ENCODE measurements at places on chromosomes 5 and 9.
A peak's percentile ranks its signal among the peaks of the same experiment; 100 is the strongest.

GRCh38 chr5:175870820-175871447 is 444 bp upstream of the CPLX2 start:
- DNase-seq: no peak

DNA sequence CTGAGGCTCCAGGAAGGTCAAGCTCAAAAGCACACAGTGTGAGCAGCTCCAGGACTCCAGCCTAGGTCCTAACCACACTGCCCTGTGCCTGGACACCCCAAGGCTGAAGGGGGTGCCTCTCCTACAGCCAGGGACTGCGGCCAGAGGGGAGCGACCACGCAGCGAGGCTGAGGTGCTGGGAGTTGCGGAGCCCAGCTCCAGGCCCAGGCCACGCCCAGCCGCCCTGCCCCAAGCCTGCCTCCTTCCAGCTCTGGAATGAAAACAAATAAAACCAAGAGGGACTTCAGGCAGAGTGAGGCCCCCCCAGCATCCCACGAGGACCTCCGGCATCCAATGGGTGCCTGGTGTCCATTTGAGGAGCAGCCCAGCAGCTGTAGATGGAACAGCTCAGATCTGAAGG is 15.2 kb downstream of the VAV2 start:
- DNase-seq: no peak

DNA sequence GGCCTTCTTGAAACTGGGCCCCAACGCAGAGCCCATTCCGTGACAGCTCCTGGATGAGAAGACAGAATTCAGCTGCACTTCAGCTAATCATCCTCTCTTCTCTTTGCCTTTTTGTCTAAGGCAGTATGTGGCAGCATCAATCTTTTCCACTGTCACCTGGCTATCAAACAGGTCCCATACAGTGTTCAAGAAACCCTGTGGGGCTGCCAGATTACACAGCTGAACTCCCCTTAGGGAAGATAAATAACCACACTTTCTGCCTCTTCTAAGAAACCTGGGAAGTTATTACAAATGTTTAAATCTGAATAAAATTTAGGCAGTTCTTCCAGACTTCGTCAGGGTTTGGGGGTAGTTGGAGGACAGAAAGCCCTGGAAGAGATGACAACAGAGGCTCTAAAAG is 61.0 kb downstream of the SPEF2 start:
- no peak for DNase-seq

GRCh38 chr5:89545626-89546025 is 662.6 kb upstream of the MEF2C start:
- no peak for DNase-seq

GRCh38 chr9:88177371-88177770 is 39.1 kb upstream of the SPATA31C2 start:
- DNase-seq: no peak

DNA sequence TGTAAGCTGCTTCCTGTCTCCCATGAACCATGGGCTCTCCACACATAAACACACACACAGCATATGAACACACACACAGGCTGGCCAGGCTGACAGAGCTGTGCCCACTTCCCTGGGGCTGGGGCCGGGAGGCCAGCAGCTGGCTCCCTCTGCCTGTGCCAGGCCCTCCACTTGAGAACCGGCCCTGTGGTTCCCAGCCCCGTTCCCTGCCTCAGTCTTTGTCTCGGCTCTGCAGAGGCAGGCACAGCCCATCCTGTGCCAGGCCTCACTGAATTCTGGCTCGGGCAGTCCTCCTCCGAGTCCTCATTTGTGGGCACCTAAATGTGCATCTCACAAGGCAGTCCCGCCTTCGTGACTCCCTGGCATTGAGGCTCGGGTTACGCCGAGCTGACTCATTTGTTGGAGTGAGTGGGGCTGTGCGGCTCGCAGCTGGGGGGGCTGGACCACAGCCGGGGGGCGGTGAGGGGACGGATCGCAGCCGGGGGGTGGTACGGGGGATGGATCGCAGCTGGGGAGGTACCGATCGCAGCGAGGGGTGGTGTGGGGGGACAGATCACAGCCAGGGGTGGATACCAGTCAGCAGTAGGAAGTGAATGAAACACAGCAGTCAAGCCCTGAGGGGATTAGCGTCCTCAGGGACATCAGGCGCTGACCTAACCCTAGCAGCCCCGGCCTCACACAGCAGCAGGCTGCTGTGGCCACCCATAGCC is 72.3 kb downstream of the PSMB7 start:
- peak; percentile 93 for DNase-seq

DNA sequence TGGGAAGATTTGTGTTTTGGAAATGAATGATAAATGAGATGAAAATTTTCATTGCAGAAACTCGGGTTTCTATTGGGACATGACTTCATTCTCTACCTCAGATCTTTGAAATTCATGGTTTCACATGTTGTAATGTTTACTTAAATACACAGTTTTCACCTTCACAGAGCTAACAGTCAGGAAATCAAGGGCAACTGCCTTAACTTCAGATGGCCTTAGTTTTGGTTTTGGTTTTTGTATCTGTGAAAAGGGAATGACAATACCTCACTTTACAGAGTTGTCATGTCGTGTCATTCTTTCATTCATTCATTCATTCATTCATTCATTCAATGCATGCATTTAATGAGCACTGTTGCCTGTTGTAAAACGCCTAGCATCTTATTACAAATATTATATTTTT is 41.9 kb downstream of the NIM1K start:
- no peak for DNase-seq

DNA sequence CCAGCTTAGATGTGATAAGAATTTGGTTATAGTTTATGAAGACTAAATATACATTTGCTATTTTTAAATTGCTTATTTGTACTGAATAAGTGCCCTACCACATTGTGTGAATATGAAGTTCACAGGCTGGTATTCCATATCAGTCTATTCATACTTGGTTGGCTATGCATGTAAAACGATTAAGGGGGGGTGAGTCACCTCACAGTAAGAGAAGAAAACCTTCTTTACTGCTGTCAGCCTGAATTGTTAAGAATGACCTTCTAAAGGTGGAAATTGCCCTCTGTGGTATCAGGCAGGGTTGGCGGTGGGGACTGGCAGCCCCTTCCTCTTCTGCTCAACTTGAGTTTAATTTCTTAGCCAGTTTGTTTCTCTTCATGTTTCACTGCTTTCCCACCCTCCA is 127.0 kb upstream of the RPS23 start:
- DNase-seq: peak; percentile 80

DNA sequence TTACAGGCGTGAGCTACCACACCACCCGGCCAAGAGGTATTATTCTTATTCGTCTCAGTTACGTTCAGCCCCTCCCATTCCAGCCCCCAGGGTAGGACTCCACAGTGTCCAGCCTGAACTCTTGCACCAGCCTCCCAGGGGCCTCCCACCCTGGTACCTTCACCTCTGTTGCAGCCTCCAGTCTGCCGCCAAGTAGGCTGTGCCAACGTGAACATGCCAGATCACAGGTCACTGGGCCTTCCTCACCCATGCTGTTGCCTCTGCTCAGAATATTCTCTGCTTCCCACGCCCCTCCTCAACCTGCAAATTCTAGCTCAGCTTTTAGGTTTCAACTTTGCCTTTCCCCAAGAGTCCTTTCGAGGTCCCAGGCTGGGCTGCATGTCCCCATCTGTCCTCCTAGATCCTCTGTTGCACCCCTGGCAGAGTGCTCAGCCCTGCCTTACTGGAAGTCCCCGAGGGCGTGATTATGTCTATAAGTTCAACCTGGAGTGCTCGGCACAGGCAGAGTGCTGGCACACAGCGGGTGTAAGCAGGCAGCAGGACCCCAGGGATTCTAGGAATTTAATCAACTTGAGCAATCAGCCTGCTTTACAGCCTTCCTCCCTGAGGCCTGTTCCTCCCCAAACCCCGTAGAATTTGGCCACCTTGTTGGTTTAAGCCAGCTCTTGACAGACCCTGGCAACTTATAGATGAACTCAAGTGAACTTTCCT is 13.1 kb upstream of the STXBP1 start:
- no peak for DNase-seq

GRCh38 chr5:52867809-52868208 is 80.1 kb downstream of the ITGA1 start:
- no peak for DNase-seq

- DNase-seq: peak; percentile 25
These were observed 6.6 kb upstream of the PRXL2C start for GRCh38 chr9:96661711-96662110.

- no peak for DNase-seq
These were observed 97.3 kb upstream of the EQTN start for GRCh38 chr9:27394154-27394825.

All from fibroblast of skin of right quadriceps (primary cell).